ENCODE measurements at places on chromosomes 7 and 10.
A peak's percentile ranks its signal among the peaks of the same experiment; 100 is the strongest.

- DNase-seq: no peak
These were observed 19.5 kb downstream of the EN2 start for GRCh38 chr7:155477476-155477875.

GRCh38 chr10:7529638-7530037 lies 118.8 kb upstream of the SFMBT2 start:
- DNase-seq: no peak

DNA sequence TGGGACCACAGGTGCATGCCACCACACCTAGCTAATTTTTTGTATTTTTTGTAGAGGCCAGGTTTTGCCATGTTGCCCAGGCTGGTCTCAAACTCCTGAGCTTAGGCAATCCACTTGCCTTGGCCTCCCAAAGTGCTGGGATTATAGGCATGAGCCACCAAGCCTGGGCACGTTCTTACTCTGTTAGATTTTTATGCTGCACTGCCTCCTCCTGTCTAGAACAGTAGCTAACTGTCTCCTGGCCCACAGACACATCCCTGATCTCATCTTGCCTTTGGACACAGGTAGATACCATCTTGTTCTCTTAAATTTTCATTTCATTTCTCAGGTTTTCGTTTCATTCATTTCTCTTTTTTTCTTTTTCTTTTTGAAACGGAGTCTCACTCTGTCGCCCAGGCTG lies 41.1 kb downstream of the BLVRA start:
- no peak for DNase-seq

- no peak for DNase-seq
These were observed 20.8 kb downstream of the SCRN1 start for GRCh38 chr7:29968683-29969395.

DNA sequence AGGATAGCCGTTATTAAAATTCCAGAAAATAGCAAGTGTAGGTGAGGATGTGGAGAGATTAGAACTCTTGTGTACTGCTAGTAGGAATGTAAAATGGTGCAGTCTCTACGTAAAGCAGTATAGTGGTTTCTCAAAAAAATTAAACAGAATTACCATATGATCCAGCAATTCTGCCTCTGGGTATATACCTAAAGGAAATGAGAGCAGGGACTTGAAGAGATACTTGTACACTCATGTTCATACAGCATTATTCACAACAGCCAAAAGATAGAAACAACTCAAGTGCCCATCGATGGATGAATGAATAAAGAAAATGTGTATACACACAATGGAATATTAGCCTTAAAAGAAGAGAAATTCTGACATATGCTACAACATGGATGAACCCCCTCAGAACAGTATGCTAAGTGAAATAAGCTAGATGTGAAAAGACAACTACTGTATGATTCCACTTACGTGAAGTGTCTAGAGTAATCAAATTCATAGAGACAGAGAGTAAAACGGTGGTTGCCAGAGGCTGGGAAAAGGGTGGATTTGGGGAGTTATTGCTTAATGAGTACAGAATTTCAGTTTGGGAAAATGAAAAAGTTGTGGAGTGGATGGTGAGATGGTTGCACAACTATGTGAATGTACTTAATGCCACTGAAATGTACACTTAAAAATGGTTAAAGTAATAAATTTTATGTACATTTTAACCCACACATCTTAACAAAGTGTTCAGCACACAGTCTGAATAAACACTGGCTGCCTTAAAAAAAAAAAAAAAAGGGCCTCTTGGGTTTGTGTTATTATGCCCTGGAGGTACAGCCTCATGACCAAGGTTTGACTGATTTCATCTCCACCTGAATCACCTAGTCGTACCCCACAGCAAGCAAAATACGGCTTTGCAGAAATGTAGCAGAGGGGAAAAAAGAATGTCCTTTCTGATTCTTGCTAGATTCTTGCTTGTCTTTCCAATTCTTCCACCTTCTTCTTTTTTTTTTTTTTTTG lies 26.2 kb downstream of the BUB3 start:
- DNase-seq: no peak

GRCh38 chr7:30505174-30505697 lies 607 bp upstream of the GGCT start:
- no peak for DNase-seq

DNA sequence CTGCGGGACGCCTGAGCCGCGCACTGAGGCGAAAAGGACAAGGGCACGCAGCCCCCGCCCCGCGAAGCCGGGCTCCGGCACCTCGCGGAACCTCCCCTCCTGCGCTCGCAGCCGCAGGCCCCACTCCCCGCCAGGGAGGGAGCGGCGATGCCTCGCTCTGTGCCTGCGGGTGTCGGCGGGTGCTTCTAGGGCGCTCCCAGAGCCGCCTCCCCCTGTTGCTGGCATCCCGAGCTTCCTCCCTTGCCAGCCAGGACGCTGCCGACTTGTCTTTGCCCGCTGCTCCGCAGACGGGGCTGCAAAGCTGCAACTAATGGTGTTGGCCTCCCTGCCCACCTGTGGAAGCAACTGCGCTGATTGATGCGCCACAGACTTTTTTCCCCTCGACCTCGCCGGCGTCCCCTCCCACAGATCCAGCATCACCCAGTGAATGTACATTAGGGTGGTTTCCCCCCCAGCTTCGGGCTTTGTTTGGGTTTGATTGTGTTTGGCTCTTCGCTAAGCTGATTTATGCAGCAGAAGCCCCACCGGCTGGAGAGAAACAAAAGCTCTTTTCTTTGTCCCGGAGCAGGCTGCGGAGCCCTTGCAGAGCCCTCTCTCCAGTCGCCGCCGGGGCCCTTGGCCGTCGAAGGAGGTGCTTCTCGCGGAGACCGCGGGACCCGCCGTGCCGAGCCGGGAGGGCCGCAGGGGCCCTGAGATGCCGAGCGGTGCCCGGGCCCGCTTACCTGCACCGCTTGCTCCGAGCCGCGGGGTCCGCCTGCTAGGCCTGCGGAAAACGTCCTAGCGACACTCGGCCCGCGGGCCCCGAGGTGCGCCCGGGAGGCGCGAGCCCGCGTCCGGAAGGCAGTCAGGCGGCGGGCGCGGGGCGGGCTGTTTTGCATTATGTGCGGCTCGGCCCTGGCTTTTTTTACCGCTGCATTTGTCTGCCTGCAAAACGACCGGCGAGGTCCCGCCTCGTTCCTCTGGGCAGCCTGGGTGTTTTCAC lies 519 bp downstream of the ITGB8 start:
- peak; percentile 78 for DNase-seq

DNA sequence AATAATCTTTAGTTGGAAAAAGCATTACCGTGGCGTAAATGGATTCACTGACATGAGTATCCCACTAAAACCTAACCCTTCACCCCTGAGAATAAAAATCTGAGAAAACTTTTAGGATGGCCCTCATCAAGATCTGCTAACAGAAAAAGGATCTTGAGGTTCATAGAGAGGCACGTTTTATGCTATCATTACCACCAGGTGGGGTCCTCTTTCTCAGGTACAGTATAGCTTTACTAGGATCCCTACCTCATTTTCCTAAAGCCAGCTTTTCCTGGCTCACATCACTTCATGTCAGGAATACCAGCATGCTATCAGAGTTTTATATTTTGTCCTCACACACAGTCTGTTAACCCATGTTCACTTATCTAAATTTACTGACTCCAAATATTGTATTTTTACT lies 173.7 kb downstream of the POM121L12 start:
- DNase-seq: no peak

- DNase-seq: no peak
These were observed 28.2 kb downstream of the TAS2R41 start for GRCh38 chr7:143505838-143506237.

DNA sequence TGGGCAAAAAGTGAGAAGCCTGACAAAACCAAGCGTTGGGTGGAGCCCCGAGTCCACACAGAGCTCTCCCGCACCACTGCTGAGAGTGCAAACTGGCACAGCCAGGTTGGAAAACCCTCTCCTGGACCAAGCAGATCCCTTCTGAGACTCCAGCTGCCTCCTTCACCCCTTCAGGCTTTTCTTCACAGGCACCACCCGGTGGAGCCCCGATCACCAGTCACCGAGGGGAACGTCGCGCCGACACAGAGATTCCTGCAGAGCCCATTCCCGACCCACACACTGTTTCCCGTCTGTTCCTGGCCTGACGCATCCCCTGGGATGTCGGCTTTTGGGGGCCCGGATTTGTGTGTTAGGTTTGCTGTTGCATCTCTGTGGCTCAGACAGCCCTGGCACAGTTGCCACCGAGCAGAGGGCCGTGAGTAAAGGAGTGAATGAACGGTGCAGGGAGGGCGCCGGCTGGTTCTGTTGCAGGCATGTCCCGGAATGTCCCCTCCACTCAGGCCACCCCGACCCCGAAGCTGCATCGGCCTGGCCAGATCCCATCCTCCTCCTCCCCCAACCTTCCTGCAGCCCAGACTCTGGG lies 51.0 kb upstream of the INPP5A start:
- DNase-seq: no peak

GRCh38 chr10:22621726-22622125 lies 92.7 kb downstream of the PIP4K2A start:
- no peak for DNase-seq

GRCh38 chr10:132544744-132545658 lies 7.4 kb downstream of the INPP5A start:
- DNase-seq: no peak

GRCh38 chr7:7369134-7369533 lies 166.5 kb downstream of the COL28A1 start:
- DNase-seq: no peak

DNA sequence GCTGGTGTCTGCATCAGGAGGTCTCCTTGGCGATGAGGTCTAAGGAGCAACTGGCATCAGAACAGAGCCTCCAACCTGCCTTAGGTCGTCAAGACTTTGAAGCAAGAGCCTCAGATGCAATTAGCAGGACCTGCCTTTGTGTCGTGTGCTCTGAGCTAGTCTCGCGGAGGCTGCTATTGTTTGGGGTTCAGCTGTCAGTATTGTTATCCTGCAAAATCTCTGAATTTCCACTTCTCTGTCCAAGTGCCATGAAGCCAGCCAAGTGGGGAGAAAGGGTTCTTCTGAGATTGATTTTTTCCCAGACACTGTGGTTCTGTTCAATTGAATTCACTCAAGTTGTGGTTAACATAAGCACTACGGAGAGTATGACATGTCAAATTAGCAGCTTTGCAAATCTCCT lies 78.7 kb downstream of the ADARB2 start:
- peak; percentile 22 for DNase-seq

- no peak for DNase-seq
These were observed 28.7 kb upstream of the PDCD4 start for GRCh38 chr10:110843031-110843430.

DNA sequence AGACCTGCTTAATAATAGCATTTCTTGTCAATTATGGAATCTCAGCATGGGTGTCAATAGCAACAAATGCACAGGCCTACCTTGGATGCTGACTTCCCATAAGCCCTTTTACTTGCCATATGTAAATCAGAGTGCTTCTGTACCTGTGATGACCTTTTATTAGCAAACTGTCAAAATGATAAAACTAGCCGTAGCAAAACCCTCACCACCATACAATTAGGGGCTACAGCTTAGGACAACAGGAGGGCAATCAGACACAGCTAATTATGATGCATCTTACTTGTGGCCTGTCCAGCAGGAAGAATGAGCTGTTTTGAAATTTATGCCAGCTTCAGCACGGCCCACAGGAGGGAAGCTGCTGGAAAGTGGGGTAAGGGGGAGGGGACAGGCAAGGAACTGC lies 201.6 kb downstream of the TAX1BP1 start:
- DNase-seq: no peak

GRCh38 chr10:98260350-98260749 lies 7.6 kb downstream of the LOXL4 start:
- no peak for DNase-seq

DNA sequence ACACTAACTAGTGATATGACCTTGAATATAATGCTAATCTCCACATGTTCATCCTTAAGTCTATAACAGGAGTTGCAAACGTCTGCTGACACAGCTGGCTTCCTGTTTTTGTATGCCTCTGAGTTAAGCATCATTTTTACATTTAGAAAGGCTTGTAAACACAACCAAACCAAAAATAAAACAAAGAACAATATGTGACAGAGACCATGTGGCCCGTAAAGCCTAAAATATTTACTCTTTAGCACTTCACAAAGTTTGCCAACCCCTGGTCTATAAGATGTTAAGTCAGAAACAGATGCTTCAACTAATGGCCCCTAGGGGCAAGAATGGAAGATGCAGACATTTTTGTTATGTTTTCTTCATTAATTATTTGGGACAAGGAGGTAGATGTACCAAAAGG lies 109.3 kb downstream of the CPEB3 start:
- no peak for DNase-seq

DNA sequence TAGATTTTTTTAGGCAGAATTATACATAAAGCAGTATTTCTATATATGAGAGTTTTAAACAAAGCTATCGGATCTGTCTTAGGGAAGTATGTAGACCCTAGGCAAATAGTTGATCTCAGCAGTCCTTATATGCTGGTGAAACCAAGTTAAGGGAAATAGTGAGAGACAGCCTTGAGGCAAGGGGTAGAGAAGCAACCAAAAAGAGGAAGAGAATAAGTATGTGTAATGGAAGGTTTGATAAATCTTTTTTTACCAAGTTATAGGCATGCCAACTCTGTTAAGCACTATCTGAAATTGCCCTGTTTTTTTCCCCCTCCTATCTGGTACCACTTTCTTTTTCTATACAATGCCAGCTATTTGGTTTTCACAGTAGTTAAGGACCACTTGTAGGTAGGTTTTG lies 19.9 kb downstream of the SPAG6 start:
- DNase-seq: no peak

DNA sequence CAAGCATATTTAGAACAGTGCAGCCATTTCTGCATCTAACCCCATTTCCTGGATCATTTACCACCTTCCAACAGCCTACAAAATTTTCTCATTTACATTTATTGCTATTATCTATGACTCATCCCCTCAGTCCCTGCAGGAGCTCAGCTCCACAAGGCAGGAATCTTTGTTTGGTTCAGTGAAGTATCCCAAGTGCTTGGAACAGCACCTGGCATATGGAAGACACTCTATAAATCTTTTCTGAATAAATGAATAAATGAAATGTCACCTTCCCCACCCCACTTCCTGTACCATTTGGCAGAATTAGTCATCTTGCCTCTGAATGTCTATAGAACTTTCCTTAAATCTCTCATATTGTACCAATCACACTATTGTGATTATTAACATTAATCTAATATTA lies 110.7 kb downstream of the HIP1 start:
- DNase-seq: no peak

GRCh38 chr7:150431839-150432658 lies 18.4 kb upstream of the GIMAP8 start:
- no peak for DNase-seq

Measured in left forelimb (tissue), 1 donor.